Renal pelvis (tissue), 12 donors: ENCODE measurements at places on chromosomes 11 and 22. TPM values are rescaled to one million over a fixed set of nuclear protein-coding genes. Genes with fewer than 3 reads are reported as not detected.

PTPRCAP gene
- 2.9 TPM for polyA plus RNA-seq

ELF5 gene
- polyA plus RNA-seq, result 62.1 TPM

MS4A6A gene
- 18.0 TPM for polyA plus RNA-seq

IFITM10 gene
- 0.19 TPM for polyA plus RNA-seq

MYO7A gene
- polyA plus RNA-seq, result 4.0 TPM

- DNase-seq, result no peak
Measured at GRCh38 chr11:12137005-12137690, 26.8 kb downstream of the MICAL2 start.

DNA sequence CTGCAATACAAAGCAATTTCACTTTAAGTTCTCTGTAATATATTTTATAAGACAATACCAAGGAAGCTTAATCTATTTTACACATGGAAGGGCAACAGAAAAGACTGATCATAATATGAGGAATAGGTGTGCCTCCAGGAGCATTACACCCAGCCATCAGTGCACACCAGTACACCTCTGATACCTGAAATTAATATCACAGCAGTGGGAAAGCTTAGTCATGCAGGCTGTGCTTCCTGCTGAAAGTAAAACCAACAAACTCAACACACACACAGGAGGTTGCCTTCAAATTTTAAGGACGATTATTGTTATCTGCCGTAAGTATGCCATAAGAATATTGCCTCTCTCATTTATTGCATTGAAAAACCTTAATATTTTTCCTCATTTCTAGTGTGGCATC lies 1119.1 kb upstream of the TENM4 start:
- DNase-seq, result no peak

GRCh38 chr11:118175031-118175992 lies 1.1 kb downstream of the SCN2B start:
- DNase-seq, result peak; percentile 76
